CD4-positive, alpha-beta T cell (primary cell): ENCODE measurements at places on chromosomes 6 and 20. TPM values are rescaled to one million over a fixed set of nuclear protein-coding genes. Genes with fewer than 3 reads are reported as not detected.

SLC13A3 gene
- 0.28 TPM for total RNA-seq

ARHGAP40 gene
- total RNA-seq = not detected

PNLDC1 gene
- not detected for total RNA-seq

CCDC28A gene
- total RNA-seq = 36.9 TPM

GRCh38 chr6:163992701-163993100, 578.2 kb downstream of the QKI start:
- DNase-seq = no peak

GRCh38 chr6:116208056-116208785, 45.7 kb downstream of the TSPYL4 start:
- no peak for DNase-seq

GRCh38 chr6:20698675-20699074, 164.4 kb downstream of the CDKAL1 start:
- DNase-seq = no peak
